ENCODE measurements at places on chromosomes 6 and 20. TPM values are rescaled to one million over a fixed set of nuclear protein-coding genes. Genes with fewer than 3 reads are reported as not detected.

KIF25 gene
- total RNA-seq = not detected

DNA sequence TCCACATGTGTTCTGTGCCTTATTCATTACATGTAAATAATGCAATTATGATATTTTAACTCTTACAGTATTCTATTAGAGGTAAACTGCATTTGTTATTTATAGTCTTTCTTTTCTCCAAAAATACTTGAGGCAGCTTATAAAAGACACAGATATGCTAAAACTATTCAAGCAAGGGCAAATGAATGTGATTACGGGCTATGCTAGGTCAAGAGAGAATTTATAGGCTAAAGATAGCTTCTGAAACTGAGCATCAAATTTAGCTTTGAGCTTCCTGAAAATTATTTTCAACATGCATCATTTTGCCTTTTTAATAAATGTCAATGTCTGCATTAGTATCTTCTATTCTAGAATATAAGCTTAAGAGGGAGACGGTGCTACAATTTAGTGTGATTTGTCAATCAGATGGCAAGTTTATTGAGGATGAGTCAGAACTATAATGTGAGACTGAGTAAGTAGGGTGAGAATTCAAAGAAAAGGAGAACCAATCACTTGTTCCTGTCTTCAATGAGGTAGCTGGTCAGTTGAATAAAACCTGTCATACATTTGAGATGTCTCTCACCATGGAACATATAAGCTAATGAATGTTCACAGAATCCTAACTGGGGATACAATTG is 669.4 kb upstream of the CITED2 start:
- DNase-seq = no peak

PTCRA gene
- total RNA-seq = not detected

DNA sequence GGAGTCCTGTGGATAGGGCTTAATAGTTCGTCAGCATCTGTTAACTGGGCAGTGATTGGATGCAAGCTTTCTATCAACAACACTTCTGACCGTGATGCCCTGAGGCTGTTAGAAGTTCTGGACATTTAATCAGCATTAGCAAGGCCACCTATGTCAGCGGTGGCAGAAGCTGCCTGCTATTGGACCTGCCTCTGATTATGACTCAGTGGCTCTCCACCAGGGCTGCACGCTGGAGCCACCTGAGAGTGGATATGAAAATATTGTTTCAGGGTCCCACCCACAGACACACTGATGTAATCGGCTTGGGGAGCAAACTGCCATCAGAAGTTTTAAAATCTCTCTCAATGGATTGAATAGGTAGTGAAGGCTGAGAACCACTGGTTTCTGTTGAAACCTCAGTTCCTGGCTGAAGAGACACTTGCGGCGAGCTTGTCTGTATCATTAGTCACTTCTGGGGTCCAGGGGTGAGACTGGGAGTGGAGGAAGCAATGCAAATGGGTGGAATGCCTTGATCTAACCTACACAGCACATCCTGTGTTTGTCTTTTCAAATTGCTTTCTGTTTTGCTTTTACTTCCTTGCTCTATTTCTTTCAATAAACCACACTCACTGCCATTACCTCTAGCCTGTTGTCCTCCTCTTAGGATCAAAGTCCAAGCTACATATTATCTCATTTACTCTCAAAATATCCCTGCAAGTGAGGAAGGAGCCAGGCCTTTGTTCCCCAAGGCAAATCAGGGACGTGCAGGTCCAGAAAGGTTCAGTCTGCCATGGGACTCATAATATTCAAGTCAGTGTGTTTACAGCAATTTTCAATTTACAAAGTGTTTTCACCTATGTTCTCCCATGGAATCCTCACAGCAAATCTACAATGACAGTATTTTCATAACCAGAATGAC is 4.2 kb downstream of the CLIC5 start:
- no peak for DNase-seq

OR2B6 gene
- not detected for total RNA-seq

DNA sequence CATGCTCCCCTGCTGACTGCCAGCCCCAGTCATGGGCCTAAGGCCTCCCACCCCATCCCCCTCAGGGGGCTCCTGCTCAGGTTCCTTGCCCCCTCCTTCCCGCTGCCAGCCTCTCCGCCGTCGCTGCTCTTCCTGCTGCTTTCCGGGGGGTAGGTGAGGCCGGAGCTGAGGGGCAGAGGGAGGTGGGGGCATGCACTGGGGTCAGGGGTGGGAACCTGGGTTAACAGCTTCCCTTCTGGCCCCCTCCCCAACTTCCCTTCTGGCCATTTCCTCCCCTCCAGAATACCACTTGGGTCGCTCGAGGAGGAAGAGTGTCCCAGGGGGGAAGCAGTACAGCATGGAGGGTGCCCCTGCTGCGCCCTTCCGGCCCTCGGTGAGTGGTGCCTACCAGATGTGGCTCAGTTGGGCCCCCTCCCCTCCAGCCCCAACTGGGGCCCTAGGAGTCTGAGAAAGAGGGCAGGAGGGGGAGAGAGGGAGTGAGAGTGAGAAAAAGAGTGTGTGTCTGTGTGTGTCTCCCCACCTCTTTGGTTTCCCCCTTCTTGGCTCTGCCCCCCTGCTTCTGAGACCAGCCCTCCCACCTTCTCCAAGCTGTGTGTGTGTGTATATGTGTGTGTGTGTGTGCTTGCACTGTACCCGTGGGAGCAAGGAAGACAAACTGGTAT is 12.1 kb downstream of the SYNGAP1 start:
- DNase-seq = no peak

DNA sequence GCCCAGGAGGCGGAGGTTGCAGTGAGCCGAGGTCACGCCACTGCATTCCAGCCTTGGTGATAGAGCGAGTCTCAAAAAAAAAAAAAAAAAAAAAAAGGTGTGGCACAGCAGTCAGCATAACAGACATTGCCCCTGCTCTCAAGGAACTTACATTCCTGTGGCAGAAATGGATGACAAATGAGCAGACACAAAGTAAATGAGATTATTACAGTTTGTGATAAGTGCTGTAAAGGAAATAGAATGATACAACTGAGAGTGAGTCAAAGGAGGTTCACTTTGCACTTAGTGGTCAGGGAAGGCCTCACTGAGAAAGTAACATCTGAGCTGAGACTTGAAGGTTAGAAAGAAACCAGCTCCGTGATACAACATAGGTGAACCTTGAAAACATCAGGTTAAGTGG is 36.4 kb downstream of the CEP250 start:
- DNase-seq = no peak

DNA sequence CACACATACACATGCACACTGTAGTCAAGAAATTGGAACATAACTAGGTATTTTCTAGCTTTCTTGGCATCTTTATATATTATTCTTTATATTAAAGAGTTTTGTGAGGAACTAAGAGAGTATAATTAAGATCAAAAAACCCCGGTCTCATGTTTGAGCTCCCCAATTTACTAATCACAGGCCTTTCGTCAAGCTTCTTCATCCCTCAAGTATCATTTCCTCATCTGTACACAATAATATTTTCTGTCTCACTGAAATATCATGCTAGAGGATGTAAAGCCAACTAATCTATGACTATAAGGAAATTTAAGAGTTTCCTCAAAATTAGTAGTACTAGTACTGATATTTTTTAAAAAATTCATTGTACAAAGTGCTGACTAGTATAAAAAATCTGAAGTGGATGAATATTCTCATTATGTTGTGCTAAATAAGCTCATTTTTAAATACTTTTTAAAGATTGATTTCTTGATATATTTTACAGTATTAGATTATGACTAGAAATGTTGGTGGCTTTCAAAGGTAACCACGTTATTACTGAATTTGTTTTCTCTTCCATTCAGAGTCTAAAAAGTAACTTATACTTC is 28.0 kb downstream of the PEX3 start:
- no peak for DNase-seq

GRCh38 chr6:33950891-33951889 is 147.4 kb upstream of the MLN start:
- no peak for DNase-seq

DNA sequence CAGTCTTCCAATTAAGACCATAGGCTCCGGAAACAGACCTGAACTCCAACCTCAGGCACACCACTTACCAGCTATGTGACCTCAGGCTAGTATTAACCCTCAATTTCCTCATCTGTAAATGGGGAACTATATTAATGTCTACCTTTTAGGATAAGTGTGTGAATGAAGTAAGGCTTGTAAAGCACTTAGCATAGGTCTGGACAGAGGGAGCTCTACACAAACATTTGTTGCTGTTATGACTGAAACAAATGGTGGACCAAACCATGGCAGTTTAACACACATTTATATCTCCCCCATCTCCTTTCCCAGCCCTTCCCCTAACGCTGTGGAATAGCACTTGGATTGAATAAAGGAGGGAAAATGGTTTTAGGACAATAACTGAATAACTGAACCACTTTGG is 48.7 kb downstream of the TSHZ2 start:
- no peak for DNase-seq

GPR6 gene
- total RNA-seq = not detected

DNA sequence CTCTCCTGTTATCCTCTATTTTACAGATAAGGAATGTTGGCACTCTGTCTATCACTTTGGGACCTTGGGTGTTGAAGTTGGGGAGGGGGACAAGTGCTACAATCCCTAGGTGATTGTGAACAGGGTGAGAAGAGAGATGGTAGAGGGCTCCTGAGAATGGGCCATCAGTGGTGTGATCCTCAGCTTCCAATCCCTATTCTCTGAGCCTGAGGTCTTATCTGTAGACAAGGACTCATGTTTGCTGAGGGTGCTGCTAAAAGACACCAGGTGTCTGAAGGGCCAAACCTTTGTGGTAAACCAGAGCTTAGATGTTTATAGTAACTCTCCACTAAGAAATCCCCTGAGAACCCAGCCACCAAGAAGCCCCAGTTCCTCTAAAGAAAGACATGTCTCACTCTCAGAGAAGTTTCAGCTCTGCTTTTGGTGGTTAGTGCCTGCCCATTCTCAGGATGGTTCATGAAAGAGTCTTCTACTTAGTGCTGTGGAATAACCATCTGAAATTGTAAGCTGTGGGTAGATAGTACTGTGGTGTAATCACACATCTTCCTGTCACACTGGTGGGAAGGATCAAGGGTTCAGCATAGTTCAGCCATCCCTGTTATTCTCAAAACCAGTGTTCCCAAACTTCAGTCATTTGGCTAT is 58.2 kb upstream of the IL20RA start:
- DNase-seq = no peak

SPTLC3 gene
- total RNA-seq = 7.9 TPM

LY6G6C gene
- not detected for total RNA-seq

DNA sequence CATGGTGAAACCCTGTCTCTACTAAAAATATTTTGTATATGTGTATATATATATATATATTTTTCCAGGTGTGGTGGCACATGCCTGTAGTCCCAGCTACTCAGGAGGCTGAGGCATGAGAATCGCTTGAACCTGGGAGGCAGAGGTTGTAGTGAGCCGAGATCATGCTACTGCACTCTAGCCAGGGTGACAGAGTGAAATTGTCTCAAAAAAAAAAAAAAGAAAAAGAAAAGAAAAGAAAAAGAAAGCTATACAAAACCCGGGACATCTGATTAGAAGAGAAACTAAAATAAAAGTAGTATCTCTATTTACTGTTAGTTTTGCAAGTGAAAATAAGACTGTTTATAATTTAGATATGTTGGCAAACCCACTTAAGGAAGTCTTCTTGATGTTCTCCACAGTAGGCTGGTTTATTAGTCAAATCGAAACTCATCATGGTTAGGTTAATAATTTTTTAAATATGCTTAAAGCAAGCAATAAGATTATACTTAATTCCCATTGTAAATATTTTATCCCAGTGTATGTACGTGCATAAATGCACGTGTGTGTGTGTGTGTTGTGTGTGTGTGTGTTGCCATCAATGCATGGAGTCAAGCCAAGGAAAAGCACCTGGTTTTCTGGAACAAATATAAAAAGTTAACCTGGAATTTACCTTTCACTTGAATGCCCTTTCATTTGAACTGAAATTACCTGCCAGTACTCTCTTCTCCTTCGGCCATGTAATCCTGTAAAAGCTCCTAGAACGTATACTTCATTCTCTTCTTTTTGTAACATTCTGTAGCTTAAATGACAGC is 7.1 kb downstream of the VNN2 start:
- no peak for DNase-seq

GRCh38 chr6:3398165-3398562 is 58.7 kb downstream of the SLC22A23 start:
- no peak for DNase-seq

REM1 gene
- total RNA-seq = 3.9 TPM

All from breast epithelium (tissue), 4 donors.